EL (cell line): ENCODE measurements at places on chromosomes 12 and 14.

GRCh38 chr12:42812086-42812485, 222.5 kb upstream of the PRICKLE1 start:
- no peak for DNase-seq

DNA sequence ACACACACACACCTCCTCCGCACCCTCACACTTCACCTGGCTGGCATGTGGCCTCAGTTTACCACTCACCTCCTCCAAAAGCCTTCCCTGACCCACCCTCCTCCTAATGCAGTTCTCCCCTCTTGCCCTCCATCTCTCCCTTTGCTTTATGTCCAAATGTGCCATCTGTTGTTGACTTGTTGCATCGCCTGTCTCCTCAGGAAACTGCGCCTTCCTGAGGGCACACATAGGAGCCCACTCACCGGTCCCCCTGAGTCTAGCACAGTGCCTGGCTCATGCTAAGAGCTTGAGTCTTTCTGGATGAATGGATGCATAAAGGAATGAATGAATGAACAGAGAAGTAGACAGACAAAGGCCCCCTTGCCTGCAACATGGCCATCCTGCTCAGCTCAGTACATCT, 34.0 kb downstream of the MVK start:
- DNase-seq: no peak

DNA sequence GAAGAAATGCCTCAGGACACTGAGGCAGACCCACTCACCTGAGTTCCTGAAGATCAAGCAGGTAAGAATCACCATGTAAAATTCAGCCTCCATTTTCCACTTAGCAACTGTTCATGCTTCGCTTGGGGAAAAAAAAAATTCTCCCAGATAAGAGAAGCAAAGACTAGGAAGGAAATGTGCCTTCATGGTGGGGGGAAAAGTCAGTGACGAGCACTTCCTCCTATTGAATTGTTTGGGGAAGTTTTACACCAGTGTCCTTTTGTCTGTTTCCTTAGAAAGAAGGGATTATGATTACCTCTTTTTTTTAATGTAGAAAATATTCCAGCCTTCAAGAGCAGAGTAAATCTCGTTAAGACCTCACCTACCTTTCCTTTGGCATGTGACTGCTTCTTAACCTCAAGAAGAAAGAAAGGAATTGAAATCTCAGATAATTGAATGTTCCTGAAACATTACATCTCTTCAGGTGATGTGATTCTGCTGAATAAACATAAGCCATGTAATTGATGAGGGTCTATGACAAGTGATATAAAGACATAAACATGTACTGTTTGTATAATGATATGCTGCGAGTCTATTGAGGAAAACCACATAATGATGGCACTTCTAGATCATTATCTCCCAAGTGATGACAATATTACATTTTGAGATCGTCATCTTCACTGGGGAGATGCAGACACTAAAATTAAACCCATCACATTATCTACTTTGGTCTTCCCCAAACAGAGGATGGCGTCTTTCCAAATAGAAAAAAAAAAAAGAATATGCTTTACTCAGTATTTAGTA, at the start of gene PTPRB:
TSS of gene PTPRB (minus strand) at position 127 of the 783 bp plus-strand sequence. CDS start at position 93, 34 bp downstream.
- DNase-seq: no peak

- DNase-seq: no peak
These were observed 66.8 kb downstream of the SRGAP1 start for GRCh38 chr12:63911341-63911740.
